ENCODE measurements at places on chromosomes 1 and 21.
A peak's percentile ranks its signal among the peaks of the same experiment; 100 is the strongest.

- DNase-seq, result no peak
Observed at GRCh38 chr1:110897681-110898080, 24.7 kb downstream of the CD53 start.

DNA sequence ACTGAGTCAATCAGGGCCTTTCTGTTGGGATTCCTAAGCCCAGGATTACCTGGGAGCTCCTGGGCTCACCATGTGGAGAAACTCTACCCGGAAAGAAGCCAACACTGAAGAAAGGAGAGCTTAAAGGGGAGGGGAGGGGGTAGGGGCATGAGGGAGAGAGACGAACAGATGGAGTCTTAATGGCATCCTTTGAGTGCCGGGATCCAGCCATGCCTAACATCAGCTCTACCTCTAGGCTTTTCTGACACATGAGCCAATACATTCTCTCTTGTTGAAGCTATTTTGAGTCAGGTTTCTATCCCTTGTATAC is 75.0 kb downstream of the NPHP4 start:
- DNase-seq, result no peak

DNA sequence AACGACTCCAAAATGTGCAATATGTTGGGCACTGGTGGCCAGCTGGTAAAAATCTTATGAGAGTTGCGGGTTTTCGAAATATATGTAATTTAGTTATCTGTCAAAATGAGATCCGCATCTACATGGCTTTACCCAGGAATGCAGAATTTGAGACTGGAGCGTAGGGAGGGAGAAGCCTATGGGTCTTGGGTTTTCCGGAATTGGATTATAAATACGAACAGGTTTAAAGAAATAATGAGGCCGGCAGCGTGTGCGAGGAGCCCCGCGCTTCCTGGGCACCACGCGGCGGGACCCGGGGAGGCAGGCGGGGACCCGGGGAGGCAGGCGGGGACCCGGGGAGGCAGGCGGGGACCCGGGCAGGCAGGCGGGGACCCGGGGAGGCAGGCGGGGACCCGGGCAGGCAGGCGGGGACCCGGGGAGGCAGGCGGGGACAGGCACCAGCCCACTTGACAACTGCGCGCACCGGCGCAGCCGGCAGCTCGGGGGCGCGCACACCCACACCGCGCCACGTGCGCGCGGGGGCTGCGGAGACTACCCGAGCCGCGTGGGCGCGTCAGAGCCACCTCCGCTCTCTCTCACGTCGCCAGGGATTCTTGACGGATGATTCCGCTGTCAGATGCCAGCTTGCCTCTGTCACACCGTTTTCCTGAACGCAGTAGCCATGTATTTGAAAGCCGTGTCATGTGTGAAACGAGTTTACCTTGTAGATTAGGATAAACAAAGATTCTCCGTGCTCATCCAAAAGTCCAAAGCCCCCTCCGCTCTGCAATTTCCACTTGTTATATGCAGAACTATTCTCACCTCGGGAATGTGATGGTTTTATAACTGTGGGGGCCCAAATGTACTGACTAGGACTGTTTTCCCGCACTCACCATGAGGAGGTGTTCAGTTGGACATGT is 54.3 kb upstream of the HNRNPU start:
- DNase-seq, result peak; percentile 74

DNA sequence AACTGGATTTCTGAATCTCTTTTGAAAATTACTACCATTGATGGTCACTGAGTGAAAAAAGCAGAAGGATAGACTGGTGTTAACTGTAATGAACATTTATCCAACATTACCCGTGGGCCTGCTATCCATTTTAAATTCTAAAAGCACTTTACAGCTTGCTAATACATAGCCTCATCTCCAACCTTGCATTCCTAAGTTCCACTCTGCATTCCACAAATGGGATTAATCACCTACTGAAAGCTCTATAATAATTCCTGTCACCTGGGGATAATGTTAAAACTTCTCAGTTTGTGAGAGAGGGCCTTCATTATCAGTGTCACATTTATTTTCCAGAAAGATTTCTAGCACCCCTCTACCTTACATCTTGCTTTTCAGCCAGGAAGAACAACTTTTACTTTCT is 38.2 kb downstream of the PTPRC start:
- DNase-seq, result no peak

DNA sequence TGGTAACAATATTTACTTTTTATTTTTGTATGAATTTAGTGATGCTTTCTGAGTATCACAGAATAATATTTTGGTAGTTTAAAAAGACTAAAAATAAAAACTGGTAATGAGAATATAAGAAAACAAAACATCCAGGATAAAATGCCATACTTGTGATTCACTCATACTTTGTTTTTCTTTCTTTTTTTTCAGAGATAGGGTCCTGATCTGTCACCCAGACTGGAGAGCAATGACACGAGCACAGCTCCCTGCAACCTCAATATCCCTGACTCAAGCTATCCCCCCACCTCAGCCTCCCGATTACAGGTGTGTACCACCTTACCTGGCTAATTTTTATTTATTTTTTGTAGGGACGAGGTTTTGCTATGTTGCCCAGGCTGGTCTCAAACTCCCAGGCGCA is 64.2 kb upstream of the ADAM30 start:
- no peak for DNase-seq

DNA sequence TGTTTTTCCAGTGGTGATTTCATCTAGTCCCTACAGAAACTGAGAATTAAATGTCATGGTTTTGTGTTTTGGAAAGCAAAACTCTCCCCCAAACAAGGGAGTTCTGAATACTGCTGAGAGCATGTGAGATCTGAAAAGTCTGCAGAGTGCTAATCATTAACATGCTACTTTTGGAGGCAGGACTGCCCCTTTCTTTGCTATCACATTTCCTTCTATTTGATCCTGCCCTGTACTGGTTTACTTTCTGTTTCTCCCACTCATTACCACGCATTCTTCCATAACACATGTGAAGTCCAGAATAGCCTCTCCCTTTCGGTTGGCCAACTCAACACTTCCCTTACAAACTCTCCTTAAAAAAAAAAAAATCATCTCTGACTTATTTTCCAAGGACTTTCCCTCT is 63.6 kb downstream of the GADD45A start:
- DNase-seq, result no peak

GRCh38 chr1:167750641-167751040 is 28.9 kb downstream of the MPZL1 start:
- DNase-seq, result no peak

- DNase-seq, result no peak
Observed at GRCh38 chr1:244802041-244802440, 33.4 kb upstream of the COX20 start.

GRCh38 chr1:201702936-201703335 is 126.0 kb upstream of the IPO9 start:
- DNase-seq, result no peak

- DNase-seq, result no peak
Observed at GRCh38 chr1:162639718-162640117, 7.5 kb downstream of the DDR2 start.

DNA sequence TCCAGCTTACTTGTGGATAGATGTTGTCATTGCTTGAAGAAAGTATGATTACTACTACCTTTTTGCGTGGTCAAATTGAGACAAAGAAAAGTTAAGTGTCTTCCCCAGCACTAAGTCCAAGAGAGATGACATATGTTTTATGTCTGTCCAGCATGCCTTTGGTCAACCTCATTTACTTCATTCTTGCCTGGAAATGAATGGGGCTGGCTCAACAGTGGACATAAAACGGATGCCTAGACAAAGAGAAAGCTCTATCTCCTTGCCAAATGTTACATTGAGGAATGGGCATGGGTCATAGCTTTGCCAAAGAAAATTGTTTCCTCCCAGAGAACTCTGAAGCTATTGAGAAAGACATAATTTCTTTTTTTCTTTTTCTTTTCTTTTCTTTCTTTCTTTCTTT is 82.4 kb upstream of the PLPPR4 start:
- DNase-seq, result no peak

GRCh38 chr1:223203034-223203408 is 60.0 kb upstream of the TLR5 start:
- no peak for DNase-seq

- no peak for DNase-seq
Observed at GRCh38 chr1:241527146-241527545, 5.0 kb upstream of the KMO start.

DNA sequence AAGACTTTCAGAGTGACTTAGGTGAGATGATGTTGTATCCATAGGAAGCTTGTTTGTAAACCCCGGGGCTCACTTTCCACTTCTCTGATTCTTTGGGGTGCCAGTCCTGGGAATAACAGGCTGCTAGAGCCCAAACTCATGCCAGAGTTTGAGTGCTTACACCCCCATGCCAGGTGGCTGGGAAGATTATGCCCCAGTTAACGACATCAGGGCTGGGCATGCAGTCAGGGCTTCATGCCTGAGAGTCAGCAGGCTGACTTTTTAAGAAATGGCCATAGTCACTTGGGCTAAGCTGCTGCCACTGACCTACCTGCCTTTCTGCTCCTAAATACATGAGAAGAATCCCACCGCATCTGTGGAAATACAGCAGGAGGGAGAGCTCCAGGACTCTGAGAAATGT is 425.6 kb upstream of the VAMP3 start:
- no peak for DNase-seq

GRCh38 chr1:47813970-47814369 is 183.2 kb downstream of the TRABD2B start:
- no peak for DNase-seq

DNA sequence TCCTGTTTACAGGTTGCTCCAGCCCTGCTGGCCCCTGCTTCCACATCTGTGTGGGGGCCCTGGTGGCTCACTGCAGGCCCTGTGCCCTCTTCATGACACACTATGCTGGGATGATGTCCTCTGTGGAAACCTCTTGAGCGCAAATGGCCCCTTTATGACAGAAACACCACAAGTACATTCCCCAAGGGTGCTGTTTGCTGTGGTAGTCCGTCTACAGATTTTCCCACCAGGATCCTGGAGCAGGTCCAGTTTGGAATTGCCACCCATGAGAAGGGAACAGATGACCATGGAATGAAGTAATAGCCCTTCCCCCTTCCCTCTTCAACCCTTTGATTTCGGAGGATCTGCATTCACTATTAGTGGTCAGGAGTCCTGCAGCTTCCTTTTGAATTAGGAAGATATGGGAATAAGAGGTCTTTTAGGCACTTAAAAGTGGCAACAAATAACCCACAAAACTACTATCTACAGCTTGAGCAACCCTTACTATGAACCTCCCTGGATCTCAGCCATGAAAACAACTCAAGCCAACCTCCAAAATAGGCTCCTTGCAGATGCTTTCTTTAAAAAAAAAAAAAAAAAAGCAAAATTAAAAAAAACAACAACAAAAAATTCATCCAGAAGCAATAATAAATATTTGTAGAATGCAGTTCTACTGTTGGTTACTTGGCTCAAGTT is 121.9 kb upstream of the TSPAN2 start:
- DNase-seq, result no peak
